ENCODE measurements at places on chromosomes 1 and 21.

DNA sequence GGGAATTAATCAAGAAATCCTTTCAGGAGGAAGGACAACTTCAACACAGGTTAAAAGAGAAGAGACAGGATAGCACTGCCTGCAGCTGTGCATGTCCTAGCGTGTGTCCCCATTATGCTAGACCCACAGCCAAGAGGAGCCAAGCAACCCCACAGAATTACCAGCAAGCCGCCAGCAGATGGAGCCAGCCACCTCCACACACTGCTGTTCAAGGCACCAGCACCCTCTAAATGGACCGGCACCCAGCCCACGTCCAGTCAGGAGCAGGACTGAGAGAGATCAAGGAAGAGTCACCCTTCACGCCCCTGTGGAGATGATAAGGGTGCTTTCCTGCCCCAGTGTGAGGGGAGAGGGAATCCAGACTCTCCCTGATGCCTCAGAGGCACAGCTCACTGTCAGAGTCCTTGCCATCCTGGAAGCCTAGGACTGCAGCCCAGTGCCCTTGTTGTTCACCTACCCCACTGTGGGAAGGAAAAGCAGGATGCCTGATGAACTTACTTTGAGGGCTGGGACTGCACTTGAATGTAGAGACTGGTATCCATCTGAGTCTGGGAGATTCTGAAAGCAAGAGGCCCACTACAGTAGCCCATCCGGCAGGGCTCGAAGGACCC, 37.1 kb upstream of the CTTNBP2NL start:
- DNase-seq = peak; percentile 44

- DNase-seq = no peak
These were observed 173.0 kb downstream of the LEPR start for GRCh38 chr1:65593516-65593915.

DNA sequence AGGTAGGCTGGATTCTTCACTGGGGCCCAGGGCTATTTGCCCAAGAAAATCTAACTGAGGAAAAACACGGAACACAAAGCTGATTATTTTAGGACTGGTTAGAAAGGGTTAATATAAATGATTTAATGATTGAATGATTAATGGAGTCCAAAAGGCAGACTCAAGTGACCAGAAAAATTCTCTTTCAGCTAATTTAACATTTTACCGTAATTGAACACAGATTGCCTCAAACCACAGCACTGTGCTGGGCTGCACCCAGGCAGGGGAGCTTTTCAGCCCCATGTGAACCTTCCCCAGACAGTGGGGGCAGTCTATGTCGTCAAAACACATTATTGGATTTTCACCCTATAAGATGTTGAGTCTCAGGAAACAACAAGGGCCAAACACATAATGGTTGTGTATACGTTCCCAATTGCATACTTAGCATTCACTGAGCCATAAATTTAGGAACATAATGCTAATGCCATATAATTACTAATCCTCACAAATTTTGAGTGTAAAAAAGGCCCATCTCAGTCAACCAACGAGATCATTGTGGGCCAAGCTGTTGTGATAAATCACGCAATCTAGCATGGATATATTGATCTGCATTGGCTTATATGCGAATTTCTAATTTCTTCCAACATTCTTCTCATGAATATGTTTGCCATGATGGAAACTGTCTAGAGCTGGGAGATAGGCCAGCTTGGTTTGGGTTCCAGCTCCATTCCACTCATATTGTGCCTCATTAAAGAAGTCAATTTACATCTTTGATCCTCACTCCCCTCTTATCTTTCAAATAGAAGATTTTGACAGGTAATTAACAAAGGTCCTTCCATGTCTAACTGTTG, 27.7 kb downstream of the DSCAM start:
- no peak for DNase-seq

DNA sequence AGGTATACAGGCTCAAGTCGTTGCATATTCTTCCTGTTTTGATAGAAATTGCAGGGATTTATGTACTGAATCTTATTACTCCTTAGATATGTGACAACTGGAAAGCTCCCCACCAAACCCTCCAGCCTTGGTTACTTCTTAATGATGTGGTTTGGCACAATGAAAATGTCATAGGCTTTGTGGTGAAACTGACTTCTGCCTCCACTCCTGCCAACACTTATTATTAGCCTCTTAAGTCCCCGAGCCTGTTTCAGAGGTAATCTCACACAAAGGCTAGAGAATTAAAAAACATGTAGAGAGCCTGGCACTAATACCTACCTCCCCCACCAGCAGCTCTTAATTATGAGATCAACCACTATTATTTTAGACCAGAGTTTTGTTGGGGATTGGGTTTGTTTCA, 4.2 kb downstream of the COX20 start:
- DNase-seq = no peak

GRCh38 chr1:235951661-235952060, 85.0 kb upstream of the LYST start:
- no peak for DNase-seq

GRCh38 chr1:198499588-198499987, 40.9 kb downstream of the ATP6V1G3 start:
- no peak for DNase-seq

DNA sequence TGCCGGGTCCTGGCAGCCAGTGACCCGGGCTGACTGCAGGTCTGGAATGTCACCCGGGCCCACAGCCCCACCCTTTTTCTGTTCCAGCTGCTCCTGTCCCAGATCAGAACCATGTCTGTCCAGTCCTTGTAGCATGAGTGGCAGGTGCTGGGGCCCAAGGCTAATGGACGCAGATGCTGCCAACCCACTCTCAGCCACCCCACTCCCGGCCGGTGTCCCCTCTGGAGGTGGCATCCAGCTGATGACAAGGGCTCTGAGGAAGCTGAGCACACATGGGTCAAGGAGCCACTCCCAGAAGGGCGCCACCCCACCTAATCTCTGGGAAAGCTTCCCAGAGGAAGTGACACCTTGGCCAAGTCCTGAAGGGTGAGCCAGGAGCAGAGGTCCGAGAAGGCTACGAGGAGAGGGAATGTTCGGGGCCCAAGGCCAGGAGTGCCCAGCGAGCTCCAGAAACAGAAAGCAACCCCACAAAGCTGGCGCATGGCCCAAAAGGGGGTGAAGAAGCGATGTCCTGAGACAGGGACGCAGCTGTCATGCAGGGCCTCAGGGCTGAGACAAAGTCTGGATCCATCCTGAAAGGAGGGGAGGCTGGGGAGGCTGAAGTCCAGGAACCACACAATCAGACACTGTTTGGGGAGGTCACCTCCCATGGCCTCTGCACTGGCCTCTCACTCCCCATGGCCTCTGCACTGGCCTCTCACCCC, 39.5 kb downstream of the ACOT7 start:
- DNase-seq = no peak

GRCh38 chr1:218869276-218869675, 304.4 kb upstream of the LYPLAL1 start:
- no peak for DNase-seq

- DNase-seq = no peak
These were observed 80.9 kb upstream of the ESRRG start for GRCh38 chr1:216804111-216804510.

- no peak for DNase-seq
These were observed 24.8 kb downstream of the SLC2A1 start for GRCh38 chr1:42933610-42934491.

DNA sequence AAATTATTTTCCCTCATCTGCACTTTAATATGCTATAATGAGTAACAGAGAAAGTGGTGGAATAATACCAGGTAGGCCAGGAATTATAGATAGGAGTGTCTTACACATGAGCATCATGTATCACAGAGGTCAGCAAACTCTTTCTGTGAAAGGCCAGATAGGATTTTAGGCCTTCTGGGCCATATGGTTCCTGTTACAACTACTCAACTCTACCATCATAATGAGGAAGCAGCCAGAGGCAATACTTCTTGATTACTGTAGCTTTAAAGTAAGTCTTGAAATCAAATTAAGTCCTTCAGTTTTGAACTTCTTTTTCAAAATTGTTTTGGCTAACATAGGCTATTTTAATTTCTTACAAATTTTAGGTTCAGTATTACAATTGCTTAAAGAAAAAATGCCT, 32.1 kb upstream of the IGSF3 start:
- no peak for DNase-seq

DNA sequence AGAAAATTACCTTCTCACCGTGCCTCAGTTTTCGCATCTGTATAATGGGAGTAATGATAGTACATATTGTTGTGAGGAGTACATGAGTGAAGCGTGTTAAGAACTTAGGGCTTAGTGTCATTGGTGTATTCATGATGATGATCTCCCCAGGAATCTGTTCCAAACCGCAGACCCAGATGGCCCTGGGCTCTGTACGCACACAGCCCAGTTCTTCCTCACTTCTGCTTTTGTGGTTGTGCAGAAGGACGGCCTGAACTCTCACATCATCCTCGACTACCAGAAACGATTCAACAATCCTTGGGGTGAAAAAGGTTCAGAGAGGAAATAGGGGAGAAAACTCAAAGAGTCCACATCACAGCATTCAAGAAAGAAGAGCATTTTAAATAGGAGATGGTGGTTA, 323.0 kb downstream of the CAMTA1 start:
- DNase-seq = no peak

DNA sequence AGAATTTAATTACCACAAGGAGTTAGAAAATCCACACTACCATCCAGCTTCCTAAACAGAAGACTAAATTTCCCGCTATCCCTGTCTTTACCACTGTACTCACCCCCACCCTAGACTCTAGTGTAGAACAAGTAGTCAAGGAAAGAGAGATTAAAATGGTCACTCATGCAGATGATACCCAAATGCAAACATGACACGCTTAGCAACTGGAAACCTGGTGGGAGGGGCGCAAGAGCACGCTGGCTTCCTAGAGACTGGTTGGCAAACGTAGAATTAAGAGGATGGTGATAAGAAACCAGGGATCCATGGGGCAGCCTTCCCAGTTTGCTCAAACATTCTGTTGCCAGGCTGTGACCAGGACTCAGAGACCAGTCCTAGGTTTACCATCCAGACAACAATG, 9.9 kb upstream of the LDLRAD1 start:
- peak; percentile 93 for DNase-seq

DNA sequence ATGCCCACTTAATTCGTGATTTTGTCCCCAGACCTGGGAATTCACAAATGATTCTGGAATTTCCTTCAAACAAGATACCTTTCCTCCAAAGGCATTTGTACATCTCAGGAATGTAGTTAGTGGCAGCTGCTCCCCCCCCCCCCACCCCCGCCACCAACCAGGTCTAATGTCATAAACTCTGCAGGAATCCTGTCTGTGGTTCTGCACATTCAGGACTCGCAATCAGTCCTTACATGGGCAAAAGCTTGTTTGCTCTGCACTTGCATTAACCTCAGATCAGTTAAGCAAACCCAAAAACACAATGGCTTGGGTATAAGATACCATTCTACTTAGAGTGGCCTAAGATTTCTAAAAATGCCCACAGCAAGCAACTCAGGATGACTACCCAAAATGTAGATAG, 143.8 kb downstream of the TGFB2 start:
- no peak for DNase-seq

DNA sequence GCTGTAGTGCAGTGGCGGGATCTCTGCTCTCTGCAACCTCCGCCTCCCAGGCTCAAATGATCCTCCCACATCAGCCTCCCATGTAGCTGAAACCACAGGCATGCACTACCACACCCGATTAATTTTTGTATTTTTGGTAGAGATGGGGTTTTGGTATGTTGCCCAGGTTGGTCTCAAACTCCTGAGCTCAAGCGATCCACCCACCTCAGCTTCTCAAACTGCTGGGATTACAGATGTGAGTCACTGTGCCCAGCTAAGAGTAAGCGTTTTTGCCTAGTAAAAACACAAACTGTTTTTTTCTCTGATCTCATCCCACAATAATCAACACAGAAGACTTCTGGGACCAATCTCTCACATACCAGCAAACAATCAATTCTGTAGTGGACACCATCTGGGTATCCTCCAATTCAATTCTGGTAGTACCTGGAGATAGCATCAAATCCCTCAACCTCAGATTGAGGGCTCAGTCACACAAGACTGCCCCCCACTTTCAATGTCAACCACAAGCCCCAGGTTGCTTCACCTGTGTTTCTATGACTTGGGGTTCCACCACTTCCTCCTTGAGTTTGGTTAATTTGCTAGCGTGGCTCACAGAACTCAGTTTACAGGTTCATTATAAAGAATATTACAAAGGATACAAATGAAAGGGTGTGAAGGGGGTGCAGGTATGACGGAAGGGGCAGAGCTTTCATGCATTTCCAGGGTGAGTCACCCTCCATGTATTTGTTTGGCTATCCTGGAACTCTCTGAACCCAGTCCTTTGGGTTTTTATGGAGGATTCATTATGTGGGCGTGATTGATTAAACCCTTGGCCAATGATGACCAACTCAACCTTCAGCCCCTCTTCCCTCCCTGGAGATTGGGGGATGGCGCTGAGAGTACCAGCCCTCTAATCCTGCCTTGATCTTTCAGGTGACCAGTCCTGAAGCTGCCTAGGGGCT, 40.0 kb upstream of the RHOU start:
- no peak for DNase-seq

- no peak for DNase-seq
These were observed 379.1 kb downstream of the SIPA1L2 start for GRCh38 chr1:232250838-232251237.

GRCh38 chr1:29245876-29246275, 9.6 kb downstream of the PTPRU start:
- peak; percentile 27 for DNase-seq

- no peak for DNase-seq
These were observed 5.3 kb downstream of the RPS8 start for GRCh38 chr1:44780583-44781121.

- no peak for DNase-seq
These were observed 63.8 kb upstream of the RAVER2 start for GRCh38 chr1:64681043-64681442.

DNA sequence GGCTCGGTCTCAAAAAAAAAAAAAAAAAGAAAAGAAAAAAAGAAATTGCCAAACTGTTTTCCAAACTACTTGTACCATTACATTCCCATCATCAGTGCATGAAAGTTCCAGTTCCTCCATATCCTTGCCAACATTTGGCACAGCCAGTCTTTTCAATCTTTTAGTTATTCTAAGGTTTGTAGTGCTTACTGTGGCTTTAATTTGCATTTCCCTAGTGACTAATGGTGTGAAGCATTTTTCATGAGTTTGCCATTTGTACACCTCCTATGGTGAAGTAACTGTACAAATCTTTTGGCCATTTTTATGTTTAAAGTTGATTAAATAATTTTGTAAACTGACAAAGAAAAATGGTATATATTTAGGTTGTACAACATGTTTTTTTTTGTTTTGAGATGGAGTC, 70.7 kb downstream of the DEGS1 start:
- no peak for DNase-seq

GRCh38 chr1:65311760-65312159, 2.4 kb downstream of the DNAJC6 start:
- no peak for DNase-seq

- DNase-seq = no peak
These were observed 909.1 kb downstream of the NCAM2 start for GRCh38 chr21:21907271-21907670.

- DNase-seq = no peak
These were observed 206.9 kb downstream of the USH2A start for GRCh38 chr1:216216305-216216704.

DNA sequence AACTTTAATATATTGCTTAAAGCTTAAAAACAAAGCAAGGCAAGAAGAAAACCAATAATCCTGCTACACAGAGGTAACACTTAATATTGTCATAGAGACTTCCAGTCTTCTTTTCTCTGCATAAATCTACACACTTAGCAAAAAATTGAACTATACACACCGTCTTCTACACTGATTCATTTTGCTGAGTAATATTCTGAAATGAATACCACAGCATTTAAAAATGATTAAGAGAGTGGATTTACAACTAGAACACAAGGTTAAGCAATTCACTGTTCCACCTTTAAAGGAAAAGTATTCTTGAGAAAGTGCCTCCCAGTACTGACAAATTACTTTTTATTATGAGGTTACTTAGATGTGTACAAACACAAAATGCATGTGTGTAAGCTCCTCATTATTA, 22.2 kb upstream of the ITPKB start:
- DNase-seq = no peak

Data from NCI-H510A treated with DMSO at 0.1 percent for 48 hours (cell line).